NCI-H1092 treated with DMSO at 0.1 percent for 48 hours (cell line): ENCODE measurements at places on chromosomes 5 and 9.

- no peak for DNase-seq
Measured at GRCh38 chr9:20442461-20443319, 179.6 kb downstream of the MLLT3 start.

- peak; percentile 19 for DNase-seq
Measured at GRCh38 chr5:107389130-107389774, 281.5 kb downstream of the EFNA5 start.

DNA sequence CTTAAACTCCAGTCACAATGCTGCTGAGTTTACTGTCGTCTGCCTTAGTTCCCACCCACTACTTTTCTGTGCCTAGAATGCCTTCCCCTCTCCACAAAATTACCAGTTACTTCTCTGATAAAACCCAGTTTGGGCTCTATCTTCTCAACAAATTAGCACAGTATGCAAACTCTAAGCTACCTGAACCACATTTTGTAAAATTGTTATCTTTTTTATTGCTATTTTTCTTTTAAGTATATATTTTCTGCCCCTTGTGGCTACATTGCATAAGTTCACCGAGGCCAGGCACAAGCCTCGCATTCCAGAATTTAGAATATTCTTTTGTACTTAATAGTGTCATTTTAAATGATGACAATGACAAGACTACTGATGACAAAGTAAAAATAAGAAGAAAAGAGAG lies 60.0 kb downstream of the POU5F2 start:
- no peak for DNase-seq

GRCh38 chr5:9160747-9161146 lies 385.1 kb downstream of the SEMA5A start:
- no peak for DNase-seq

GRCh38 chr9:111294691-111295451 lies 35.2 kb downstream of the OR2K2 start:
- DNase-seq: no peak

- DNase-seq: no peak
Measured at GRCh38 chr9:121886759-121887485, 206.2 kb downstream of the TTLL11 start.

DNA sequence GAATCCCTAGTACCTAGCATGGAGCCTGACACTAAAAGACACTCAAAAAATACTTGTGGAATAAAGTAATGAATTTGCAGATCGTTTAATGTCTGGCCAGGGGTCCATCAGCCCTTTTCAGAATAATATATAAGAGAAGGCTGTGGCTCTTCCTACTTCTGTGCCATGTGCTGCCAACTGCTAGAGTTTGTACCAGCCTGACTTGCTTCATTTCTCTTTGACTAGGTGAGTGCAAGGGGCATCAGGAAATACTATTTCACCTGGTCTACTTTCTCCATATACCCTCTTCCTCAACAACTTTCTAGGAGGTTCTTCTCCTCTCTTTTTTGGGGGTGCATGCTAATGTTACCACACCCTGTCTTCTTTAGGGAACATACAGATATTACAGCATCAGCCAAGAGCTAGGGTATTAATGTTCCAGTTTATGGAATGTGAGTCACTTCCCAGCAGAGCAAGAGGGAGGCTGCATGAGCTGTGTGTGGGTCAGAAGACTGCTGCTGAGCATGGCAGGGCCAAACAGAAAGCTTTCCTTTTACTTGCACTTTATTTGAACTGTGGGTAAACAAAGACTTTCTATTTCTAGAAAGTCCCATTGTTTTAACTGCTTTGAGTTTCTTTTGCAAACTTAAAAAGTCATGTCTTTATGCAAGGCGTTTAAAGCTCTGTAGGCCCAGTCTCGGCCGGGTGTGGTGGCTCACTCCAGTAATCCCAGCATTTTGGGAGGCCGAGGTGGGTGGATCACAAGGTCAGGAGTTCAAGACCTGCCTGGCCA lies 158.9 kb downstream of the ADAMTSL1 start:
- DNase-seq: no peak

DNA sequence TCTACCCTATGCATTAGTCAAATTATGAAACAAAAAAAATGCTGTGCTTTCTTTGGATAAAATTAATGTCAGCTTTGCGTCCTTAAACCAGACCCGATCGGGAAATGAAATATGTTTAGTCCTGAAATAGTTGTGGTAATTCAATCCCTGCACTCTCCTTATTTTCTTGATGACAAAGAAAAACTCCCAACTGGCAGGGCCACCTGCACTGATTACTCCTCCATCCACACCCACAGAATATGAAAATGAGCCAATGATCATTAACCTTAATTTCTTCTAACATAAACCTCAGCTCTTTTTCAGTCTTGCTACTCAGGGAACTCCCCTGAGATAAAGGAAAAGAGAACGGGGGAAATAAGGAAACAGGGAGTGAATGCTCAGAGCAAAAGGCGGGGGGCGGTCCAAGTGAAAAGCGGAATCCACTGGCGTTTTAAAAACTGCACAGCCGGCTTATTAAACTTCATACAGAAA lies 245.3 kb downstream of the BNC2 start:
- no peak for DNase-seq

GRCh38 chr9:94160594-94161501 lies 76.6 kb downstream of the PTPDC1 start:
- no peak for DNase-seq

DNA sequence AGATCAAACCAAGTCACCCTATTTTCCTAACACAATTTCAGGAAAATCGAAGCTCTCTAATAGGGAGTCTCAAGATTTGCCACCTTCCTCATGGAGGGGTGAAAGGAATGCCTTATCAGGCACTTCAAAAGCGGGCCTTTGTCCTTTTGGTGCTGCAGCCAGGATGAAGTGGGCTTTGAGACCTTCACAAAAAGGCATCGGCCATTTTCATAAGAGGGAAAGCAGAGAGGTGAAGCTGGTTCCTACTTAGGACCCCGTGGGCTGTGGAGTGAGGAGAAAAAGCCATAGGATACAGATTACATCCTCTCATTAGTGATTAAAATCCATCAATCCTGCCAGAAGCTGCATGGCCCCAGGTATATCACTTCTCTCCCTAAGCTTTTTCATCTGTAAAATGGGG lies 859 bp downstream of the CDKN2AIPNL start:
- no peak for DNase-seq
